ENCODE measurements at places on chromosomes 5 and 9.

DNA sequence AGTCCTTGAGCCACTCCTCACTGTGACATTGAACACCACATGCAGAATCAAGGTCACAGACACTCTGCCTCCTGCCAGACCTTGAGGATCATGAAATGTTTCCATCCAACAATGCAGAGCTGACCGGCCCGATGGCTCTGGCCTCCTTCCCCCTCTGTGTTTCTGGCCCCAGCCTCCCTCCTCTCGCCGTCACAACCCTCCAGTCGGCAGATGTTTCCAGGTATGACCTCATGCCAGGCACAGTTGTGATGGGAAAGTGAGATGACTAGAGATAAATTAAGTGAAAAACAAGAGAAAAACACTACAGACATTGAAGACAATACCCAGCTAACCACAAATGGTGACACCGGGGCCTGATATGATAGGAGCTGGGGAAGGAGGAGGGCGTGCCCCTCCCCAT, 9.8 kb downstream of the NTNG2 start:
- no peak for DNase-seq

DNA sequence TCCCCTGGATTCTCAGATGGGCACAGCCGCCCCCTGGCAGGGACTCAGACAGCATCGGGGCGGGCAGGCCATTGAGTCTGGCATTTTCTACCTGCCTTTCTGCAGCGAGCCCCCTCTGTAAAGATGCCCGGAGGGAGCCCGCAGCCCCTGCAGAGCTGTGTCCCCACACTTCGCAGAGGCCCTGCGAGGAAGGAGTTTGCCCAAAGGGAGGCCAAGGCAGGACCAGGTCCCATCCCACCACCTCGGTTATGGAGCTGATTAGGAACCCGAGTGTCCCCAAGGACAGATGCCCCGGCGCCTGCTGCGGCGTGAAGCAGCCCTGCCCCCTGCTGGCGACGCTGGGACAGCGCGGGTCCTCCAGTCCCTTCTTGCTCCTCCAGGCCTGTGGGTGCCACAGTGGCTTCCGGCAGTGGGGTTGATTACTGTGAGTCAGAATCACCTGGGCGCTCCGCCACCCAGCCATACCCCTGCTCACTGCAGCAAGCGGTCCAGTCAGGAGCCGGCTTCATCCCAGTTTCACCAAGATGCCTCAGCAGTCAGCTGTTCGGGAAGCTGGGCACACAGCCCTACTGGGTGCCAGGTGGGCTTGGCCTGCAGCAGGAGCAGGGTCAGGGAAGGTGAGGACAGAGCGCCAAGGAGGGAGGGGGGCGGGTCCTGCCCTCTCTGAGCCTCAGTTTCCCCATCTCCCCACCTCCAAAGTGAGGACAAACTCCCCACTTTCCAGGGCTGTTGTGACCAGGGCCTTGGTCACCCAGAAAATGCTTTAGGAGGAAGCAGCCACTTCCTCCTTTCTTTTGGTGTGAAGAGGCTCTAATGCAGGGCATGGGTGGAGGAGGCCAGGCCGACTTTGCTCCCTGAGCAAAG, 117.2 kb downstream of the RXRA start:
- peak; percentile 92 for DNase-seq

DNA sequence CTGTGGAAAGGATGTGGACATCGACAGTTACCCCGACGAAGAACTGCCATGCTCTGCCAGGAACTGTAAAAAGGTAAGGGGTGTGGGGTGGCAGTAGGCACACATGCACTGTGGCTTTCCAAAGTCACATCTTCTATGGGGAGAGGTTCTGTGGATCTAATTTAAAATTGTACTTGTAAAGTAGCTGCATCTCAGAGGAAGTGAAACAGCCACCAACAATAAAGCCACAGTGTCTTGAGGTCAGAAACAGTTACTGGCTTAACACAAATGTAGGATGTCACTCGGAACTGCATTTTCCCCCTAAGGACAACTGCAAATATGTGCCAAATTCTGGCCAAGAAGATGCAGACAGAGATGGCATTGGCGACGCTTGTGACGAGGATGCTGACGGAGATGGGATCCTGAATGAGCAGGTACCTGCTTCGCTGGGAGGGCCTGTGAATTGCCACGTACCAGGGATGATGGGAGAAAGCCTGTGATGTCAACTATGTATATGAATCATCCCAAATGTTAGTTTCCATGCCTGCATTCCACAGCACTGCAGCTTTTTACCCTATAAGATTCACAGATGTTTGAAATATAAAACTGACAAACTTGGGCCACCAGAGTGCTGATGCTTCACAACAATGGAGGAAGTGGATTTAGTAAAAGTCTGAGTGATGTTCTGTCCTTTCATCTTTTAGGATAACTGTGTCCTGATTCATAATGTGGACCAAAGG, 35.3 kb downstream of the THBS4 start:
- DNase-seq, result no peak

DNA sequence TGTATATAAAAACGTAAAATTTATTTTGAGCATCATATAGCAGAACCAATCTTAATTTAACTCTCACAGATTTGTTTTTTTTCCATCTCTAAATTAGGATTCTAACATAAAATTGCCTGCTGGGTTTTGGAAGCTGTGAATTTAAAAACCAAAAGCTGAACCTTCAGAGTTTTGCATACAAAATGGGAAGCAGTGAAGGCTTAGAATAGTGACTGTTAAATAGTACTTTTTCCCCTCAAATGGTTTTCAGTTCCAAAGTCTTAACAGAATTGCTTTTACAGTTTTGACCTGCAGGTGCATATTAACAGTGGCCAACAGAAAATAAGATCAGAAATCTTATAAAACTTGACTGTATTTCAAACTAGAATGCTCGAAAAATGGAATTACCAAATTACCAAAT, 55.1 kb upstream of the LVRN start:
- DNase-seq, result no peak

DNA sequence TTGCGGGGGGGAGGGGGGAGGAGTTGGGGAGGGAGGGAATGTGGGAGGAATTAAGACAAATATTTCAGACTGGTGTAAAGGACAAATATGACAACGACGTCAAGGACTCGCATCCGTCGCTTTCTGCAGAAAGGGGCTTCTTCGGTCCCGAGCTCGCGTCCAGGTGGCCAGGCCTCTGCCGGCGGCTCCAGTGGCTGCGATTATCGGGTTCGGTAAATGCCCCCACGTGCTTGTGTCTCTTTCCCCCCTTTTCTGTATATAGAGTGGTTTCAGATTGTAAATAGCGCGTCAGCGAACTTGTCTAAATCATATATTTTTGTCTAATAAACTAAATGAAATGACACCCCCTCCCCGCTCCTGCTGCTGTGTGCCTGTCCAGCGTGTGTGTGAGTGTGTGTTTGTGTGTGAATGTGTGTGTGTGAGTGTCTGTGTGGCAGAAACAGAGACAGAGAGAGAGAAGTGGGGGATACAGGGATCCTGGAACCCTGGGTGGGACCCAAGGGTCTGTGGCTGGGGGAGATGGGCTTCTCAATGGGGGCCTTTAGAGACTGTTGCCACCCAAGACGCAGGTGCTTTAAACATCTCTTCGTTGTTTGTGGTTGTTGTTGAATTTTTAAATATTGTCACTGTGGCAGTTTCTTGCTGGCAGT, 5.6 kb downstream of the IRX1 start:
- DNase-seq, result no peak

Measured in activated naive CD4-positive, alpha-beta T cell treated with anti-CD3 and anti-CD28 coated beads for 36 hours (primary cell).